ENCODE measurements at places on chromosomes 13 and 19. TPM values are rescaled to one million over a fixed set of nuclear protein-coding genes. Genes with fewer than 3 reads are reported as not detected.

The ZSCAN5B gene
- total RNA-seq: not detected

The KCNRG gene
- not detected for total RNA-seq

The ZNF667 gene
- total RNA-seq: 34.7 TPM

The CEACAM18 gene
- total RNA-seq: not detected

GRCh38 chr13:74929436-74929835 is 552.5 kb downstream of the TBC1D4 start:
- DNase-seq: no peak

DNA sequence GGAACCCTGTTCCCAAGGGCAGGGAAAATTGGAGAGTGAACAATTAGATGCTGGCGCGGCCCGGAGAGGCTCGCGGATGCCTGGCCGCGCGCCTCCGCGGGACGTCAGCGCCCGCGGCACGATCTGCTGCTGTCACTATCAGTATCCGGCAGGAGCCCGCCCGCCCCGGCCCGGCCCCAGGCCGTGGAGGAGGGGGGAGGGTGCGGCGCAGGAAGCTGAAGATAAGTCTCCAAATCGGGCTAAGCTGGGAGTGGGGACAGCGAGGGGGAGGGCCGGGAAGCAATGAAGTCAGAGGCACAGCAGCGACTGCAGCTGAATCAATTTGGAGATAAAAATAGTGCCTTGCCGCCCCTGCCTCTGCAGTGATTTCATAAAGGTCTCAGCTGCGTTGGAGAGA is 441.5 kb upstream of the KLF12 start:
- DNase-seq: peak; percentile 80

DNA sequence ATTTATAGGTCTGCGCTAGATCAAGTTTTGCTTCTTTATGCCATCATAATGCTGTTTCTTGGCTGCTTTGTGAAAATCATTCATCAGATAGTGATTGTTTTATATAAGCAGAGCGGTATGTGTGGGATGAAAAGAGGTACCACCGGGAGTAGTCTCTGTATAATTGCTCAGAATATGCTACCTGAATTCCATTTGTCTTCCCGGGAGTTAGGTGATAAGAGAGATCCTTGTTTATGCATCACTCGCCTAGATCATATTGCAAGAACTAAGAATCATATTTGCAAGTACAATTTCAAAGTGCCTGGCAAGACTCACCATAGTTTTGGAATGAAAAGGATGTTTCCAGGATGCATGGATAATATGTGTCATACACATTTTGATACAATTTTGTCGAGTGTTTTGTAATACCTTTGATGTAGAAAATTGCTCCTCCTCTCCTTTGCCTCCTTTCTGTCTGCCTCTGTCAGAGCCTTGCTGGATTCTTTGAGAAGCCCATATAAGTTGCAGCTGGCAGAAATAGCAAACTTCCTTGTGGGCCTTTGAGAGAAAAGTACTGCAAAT is 1306.0 kb upstream of the SLC10A2 start:
- DNase-seq: no peak

DNA sequence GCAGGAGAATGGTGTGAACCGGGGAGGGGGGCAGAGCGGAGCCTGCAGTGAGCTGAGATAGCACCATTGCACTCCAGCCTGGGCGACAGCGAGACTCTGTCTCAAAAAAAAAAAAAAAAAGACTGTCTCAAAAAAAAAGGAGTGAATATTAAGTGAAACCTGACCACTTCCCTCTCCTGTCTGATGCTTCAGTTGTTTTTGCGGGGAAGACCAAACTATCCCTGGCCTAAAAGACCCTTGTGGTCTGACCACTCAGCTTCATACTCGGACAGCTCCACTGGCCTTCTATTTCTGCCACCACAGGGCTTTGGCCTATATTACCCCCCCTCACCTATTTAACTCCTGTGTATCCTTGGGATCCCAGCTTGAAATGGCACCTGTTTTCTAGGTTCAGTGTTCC is 2.3 kb downstream of the CLASRP start:
- DNase-seq: no peak

GRCh38 chr19:45968626-45969025 is 5.0 kb downstream of the NOVA2 start:
- no peak for DNase-seq

DNA sequence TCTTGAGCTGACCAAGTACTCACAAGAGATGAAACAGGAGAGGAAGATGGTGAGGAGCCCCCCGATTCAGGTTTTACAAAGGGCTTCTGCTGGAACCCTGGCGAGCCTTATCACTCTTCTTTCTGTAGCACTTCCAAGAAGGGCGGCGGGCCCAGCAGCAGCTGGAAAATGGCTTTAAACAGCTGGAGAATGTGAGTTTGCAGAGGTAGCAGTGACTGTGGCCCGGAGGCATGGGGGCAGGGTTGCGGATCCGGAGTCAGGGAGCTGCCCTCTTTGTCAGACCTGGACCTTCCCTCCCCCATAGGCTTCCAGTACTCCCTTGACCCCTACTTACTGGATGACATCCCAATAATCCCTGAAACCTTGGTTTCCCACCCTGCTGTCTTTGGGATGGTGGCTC is 3.6 kb downstream of the TRIP10 start:
- no peak for DNase-seq

GRCh38 chr13:52707375-52707774 is 32.2 kb downstream of the CNMD start:
- DNase-seq: no peak

GRCh38 chr13:82654861-82655855 is 1227.1 kb downstream of the SLITRK1 start:
- DNase-seq: no peak

DNA sequence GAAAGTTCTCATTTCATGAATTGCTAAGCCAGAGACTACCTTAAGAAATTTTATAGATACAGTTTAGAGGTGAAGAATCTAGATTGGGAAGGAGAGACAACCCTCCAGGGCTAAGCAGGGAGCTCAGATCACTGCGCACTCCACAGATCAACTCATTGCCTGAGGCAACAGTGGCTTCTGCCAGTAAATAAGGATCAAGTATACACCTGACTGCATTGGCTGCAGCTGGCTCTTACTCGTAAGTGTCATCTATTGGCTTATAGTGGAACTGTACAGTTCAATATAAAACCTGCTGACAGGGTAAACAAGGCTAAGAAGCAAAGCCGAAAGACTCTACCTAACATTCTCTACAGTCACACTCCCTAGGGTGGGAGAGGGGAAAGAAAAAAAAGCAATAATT is 18.0 kb upstream of the C1QTNF9B start:
- DNase-seq: no peak

GRCh38 chr19:4018140-4018613 is 10.6 kb downstream of the PIAS4 start:
- peak; percentile 70 for DNase-seq

DNA sequence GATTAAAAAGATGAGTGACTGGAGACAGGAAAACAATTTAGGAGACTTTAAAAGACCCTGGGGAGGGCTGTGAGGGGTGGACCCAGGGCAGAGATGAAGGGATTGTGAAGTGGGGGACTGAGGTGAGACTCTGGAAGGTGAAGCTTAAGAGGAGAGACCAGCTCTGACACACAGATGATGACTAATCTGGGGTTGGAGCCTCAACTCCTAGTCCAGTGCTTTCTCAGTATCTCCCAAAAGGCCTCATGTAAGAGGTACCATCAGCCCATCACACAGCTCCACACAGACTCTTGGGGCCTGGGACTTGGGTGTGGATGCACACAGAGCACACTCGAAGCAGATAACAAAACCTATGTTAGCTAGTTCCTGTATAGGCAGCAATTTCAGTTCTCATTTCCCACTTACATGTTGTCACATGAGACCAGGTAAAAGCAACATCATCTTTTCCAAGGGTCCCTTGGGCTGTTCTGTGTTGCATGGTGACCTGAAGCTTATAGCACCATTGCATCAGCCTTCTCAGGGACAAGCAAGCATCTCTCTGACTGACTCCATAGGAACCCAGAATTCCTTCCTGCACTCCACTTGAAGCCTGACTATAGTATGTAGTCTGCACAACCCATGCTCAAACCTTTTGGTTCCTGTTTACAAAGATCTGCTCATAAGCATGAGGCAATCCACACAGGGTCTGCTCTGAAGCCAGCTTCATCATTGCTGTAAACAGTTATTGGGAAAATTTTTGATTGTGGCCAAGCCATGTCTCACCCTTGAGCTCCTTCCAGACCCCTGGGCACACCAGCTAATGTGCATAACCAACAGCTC is 88.6 kb upstream of the MYCBP2 start:
- DNase-seq: no peak

GRCh38 chr13:51327961-51328360 is 11.5 kb upstream of the SERPINE3 start:
- DNase-seq: no peak

- no peak for DNase-seq
These were observed 632.8 kb upstream of the SPRY2 start for GRCh38 chr13:80973721-80974120.

GRCh38 chr13:100600915-100601314 is 12.3 kb upstream of the GGACT start:
- DNase-seq: no peak

GRCh38 chr19:32717496-32717895 is 2.1 kb upstream of the TDRD12 start:
- no peak for DNase-seq
